A549 treated with Hydrocortisone at 1 μM for 4 hours (cell line): ENCODE measurements at places on chromosomes 4 and X. TPM values are rescaled to one million over a fixed set of nuclear protein-coding genes. Genes with fewer than 3 reads are reported as not detected.

ASMT gene
- 0.15 to 0.25 TPM (median 0.17 TPM) in 5 replicates for total RNA-seq

PCDH11X gene
- not detected in 5 replicates for total RNA-seq

MAGEA12 gene
- total RNA-seq = 0.09 to 0.22 TPM (median 0.14 TPM) in 5 replicates

UGT2A1 gene
- total RNA-seq = not detected in 5 replicates

ZDHHC15 gene
- not detected in 5 replicates for total RNA-seq

FOXP3 gene
- total RNA-seq = 0.07 to 0.13 TPM (median 0.08 TPM) in 5 replicates

CCDC110 gene
- not detected in 5 replicates for total RNA-seq

NDST3 gene
- not detected in 5 replicates for total RNA-seq

KIAA1210 gene
- 0.01 to 0.02 TPM in 2 of 5 replicates, not detected in the others for total RNA-seq

PRDM8 gene
- 0.10 to 0.46 TPM (median 0.17 TPM) in 5 replicates for total RNA-seq

GNPDA2 gene
- total RNA-seq = 7.9 to 12.5 TPM (median 10.2 TPM) in 5 replicates

NPFFR2 gene
- total RNA-seq = not detected in 5 replicates

BCAP31 gene
- total RNA-seq = 351 to 491 TPM (median 368 TPM) in 5 replicates

HS6ST2 gene
- total RNA-seq = 0.05 to 0.17 TPM (median 0.12 TPM) in 5 replicates

TEX13B gene
- total RNA-seq = not detected in 5 replicates

CT45A10 gene
- total RNA-seq = 0.31 to 0.67 TPM (median 0.44 TPM) in 5 replicates

TRIM60 gene
- not detected in 5 replicates for total RNA-seq

ZNF630 gene
- 0.14 to 0.40 TPM (median 0.21 TPM) in 5 replicates for total RNA-seq

CFP gene
- 0.17 to 0.89 TPM (median 0.64 TPM) in 5 replicates for total RNA-seq

SHOX gene
- not detected in 5 replicates for total RNA-seq
